ENCODE measurements at places on chromosomes 6 and 20. TPM values are rescaled to one million over a fixed set of nuclear protein-coding genes. Genes with fewer than 3 reads are reported as not detected.
A peak's percentile ranks its signal among the peaks of the same experiment; 100 is the strongest.

- no peak for DNase-seq
- H3K4me3 ChIP-seq, result no peak overlapping the region
- no peaks in the 10 kb centered on the region for H3K27me3 ChIP-seq
- no peak overlapping the region for H3K27ac ChIP-seq
- no peaks in the 10 kb centered on the region for H3K4me1 ChIP-seq
Measured at GRCh38 chr6:77143659-77144447, 319.4 kb downstream of the HTR1B start.

DNA sequence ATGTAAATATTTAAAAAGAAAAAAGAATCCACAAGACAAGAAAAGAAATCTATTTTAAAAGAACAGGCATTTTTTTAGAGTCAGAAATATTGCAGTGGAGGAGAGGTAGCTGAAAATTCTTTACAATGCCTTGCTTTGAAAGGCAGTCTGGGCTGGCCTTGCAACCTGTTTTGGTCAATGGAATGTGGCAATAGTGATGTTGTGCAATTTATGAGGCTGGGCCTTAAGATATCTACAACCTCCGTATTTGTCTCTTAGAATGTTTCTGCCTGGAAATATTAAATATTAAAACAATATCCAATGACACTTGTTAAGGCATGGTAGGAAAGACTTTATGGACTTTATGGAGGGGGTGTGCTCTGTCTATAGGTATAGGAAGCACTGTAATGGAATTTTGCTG, 14.8 kb upstream of the SCGN start:
- DNase-seq, result no peak
- 0 out of 2 replicates have a peak, but pooled peaks cover 5% of the 10 kb centered on the region for H3K27me3 ChIP-seq
- H3K36me3 ChIP-seq, result no peaks in the 10 kb centered on the region
- H3K4me1 ChIP-seq, result no peaks in the 10 kb centered on the region

Gene TAAR1
- total RNA-seq, result not detected

GRCh38 chr6:134725590-134725989, 224.3 kb downstream of the ALDH8A1 start:
- H3K27me3 ChIP-seq, result peaks cover 15% of the 10 kb centered on the region
- H3K27ac ChIP-seq, result no peak overlapping the region
- no peak for DNase-seq

DNA sequence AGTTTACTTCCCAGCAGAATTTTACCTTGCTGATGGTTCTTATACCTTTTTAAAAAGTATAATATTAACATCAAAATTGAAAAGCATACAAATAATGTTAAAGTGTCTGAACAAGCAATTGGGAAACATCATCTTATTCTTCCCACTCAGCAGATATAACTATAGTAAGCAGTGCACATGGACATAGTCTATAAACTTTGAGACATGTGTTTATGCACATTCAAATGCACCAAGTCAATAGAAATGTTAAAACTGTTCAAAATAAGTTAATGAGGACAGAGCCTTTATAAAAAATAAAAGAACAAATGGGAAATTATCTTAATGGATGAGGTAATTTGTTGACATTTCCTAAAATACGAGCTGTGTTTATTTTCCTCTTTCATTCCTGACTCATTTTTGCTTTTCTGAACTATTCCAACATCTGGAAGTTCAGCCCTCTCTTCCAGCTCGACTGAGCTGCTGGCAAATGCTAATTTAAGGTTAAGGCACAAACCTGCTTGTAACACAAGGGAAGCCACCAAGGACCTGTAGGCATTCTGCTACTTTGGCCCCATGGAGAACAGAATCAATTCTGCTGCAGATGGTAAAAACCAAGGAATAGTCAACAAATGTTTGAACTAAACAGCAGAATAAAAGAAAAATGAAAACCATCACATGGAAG, 110.3 kb upstream of the MAP3K4 start:
- H3K4me3 ChIP-seq, result no peak overlapping the region
- no peaks in the 10 kb centered on the region for H3K4me1 ChIP-seq

DNA sequence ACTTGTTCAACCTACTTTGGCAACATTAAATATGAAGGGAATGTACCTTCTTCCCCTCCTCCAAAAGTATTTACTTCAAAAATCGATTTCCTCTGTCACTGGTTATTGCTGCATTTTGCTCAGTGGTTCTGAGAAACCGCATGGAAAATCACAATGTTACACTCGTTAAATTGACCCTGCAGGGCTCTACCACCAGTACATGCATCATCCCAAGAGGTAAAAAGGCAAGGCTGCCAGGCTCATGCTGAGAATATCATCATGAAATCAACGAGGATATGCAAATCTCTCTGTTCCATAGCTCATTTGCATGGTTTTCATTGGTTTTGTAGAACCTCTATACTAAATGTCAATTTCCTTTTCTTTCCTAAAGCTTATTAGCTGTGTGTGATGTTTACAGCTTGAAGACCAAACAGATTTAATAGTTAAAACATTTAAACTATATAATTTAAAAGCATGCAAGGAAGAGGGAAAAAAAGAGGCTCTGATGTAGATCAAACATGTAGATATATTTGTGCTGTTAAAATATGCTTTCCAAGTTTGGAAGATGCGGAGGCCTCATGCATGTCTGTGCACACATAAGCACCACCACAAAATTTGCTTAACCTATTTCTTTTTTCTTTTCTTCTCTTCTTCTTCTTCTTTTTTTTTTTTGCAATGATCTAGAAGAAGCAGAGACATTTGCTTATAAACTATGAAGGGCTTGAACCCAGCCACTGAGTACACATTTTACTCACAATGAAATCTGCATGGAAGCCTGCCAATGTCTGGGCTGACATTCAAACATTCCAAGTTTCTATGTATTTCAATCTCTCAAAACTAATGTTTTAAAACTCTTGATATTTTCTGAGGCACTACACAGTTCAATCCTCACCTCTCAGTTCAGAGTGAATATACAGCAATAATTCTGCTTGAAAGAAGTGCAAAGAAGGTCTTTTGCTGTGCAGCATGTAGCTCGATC, 194.0 kb downstream of the GMPR start:
- no peak overlapping the region for H3K27ac ChIP-seq
- no peak overlapping the region for H3K4me3 ChIP-seq
- H3K4me1 ChIP-seq, result no peaks in the 10 kb centered on the region
- no peak for DNase-seq

Gene SRXN1
- total RNA-seq, result 23.2 TPM

DNA sequence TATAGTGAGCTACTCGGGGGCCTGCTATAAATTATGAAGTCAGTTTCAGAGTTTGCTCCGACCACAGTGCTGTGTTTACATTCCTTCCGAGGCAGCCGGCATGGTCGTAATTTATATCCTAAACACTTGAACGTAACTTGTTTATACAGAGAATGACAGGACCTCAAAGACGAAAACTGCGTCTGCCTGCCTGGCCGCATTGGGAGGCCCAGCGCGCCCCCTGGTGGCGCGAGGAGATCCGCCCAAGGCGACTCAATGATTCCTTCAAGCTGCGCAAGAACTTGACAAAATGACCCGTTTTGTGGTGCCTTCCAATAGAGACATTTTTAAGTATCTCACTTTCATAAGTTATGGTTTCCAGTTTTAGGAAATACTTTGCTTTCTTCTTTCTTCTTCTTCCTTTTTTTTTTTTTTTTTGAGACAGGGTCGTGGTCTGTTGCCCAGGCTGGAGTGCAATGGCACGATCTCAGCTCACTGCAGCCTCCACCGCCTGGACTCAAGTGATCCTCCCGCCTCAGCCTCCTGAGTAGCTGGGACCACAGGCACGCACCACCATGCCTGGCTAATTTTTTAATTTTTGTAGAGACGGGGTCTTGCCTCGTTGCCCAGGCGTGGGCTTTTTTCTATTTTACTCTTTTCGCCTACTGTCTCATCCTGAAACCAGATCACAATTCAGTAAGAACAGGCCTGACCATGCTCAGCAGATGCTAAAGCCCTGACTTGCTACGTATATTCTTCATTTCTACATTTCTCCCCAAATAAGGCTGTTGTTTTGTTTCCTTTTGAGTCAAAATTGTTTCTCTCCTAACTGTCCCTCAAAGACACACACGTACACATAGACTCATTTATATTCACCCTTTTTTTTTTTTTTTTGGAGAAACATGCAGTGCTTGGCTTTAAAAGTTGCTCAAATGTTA, 7.8 kb downstream of the FOXF2 start:
- peaks cover 48% of the 10 kb centered on the region for H3K27me3 ChIP-seq
- no peaks in the 10 kb centered on the region for H3K4me1 ChIP-seq
- H3K27ac ChIP-seq, result no peak overlapping the region
- peak; percentile 87 for DNase-seq
- no peaks in the 10 kb centered on the region for H3K36me3 ChIP-seq
- H3K4me3 ChIP-seq, result no peak overlapping the region

GRCh38 chr6:78487401-78487800, 379.9 kb upstream of the IRAK1BP1 start:
- no peaks in the 10 kb centered on the region for H3K4me1 ChIP-seq
- no peaks in the 10 kb centered on the region for H3K27me3 ChIP-seq
- H3K36me3 ChIP-seq, result no peaks in the 10 kb centered on the region
- no peak overlapping the region for H3K27ac ChIP-seq
- no peak overlapping the region for H3K4me3 ChIP-seq

DNA sequence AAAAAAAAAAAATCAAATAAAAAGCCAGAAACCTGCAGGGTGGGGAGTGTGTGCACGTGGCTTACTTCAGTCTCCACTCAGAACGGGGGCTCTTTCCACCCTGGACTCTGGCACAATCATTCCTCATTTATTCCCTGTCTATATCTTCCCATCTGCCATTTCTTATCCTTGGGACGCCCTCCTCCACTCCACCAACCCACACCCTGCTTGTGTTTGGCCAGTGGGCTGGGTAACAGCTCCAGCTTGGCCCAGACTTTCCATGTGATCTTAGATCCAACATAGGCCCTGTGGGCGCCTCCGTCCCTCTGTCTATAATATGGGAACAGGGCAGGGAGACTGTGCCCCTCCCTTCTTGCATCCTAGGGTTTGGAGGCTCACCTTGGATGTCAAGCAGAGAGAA, 68.1 kb downstream of the CD40 start:
- no peaks in the 10 kb centered on the region for H3K4me1 ChIP-seq
- H3K36me3 ChIP-seq, result no peaks in the 10 kb centered on the region
- H3K4me3 ChIP-seq, result no peak overlapping the region
- H3K27me3 ChIP-seq, result peaks cover 2% of the 10 kb centered on the region

Gene UNC93A
- total RNA-seq, result not detected

DNA sequence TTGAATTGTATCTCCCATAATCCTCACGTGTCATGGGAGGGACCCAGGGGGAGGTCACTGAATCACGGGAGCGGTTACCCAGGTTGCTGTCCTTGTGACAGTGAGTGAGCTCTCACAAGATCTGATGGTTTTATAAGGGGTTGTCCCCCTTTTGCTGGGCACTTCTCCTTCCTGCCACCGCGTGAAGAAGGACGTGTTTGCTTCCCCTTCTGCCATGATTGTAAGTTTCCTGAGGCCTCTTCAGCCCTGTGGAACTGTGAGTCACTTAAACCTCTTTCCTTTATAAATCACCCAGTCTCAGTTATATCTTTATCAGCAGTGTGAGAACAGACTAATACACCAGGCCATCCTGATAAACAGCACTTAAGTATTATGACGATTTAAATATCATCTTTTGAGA, 9.0 kb upstream of the MRGBP start:
- H3K27ac ChIP-seq, result no peak overlapping the region
- peaks cover 14% of the 10 kb centered on the region for H3K27me3 ChIP-seq
- H3K4me3 ChIP-seq, result no peak overlapping the region
- no peak for DNase-seq

Gene SNAI1
- total RNA-seq, result 13.4 TPM

Gene CYP39A1
- not detected for total RNA-seq

Gene ARFRP1
- total RNA-seq, result 78.9 TPM

DNA sequence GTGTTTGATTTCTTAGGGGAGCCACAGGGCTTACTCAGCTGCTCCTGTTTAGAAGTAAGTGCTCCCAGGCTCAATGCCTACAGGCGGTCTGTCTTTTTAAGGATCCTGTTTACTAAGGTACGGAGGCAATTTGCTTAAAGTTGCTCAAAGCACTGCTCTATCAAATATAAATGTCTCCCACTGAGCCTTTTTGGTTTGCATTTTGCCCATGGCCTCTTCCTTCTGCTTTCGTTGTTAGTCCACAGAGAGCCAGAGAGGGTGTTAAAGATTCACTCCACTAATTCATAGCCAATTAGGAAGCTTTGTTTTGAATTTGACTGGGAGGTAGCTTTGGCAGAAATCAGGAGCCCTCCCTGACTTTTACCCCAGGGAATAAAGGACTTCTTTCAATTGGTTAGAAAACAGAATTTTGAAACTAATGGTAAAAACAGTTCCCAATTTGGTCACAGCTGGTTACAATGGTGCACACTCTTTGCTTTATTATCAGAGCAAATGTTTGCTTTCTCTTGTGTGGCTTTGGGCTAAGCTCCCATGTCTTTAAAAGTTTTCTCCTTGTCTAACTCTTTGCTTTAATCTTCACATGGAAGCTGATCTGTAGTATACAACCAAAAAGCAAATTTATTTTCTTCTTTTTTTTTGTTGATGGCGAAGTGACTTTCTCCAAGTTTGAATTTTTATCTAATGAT, 126.2 kb downstream of the IMPG1 start:
- no peak for DNase-seq
- no peak overlapping the region for H3K27ac ChIP-seq
- no peak overlapping the region for H3K4me3 ChIP-seq

Gene PI3
- not detected for total RNA-seq

- H3K27ac ChIP-seq, result no peak overlapping the region
- peaks cover 23% of the 10 kb centered on the region for H3K27me3 ChIP-seq
- H3K4me1 ChIP-seq, result no peaks in the 10 kb centered on the region
Measured at GRCh38 chr20:57008217-57008616, 258.2 kb downstream of the BMP7 start.

DNA sequence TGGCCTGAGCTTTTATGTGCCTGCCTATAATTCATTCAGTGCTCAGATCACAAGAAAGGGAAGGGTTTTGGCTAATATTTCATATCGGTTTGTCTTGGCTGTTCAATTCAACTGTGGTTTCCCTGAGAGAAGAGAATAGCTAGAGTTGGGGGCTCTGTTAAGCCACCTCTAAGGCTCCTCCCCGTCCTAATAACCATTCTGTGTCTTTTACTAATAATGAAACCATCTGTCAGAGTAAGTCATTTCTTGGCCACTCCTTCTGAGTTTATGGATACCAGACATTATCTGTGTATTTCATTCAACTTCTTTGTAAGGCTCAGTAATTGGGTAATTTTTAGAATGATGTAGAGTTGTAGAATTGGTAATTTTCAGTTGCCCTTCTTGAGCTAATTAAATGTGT, 5.2 kb downstream of the STX11 start:
- H3K4me3 ChIP-seq, result no peak overlapping the region
- peaks cover 7% of the 10 kb centered on the region for H3K4me1 ChIP-seq
- H3K27me3 ChIP-seq, result peaks cover 14% of the 10 kb centered on the region
